ENCODE measurements at places on chromosomes 4 and X. TPM values are rescaled to one million over a fixed set of nuclear protein-coding genes. Genes with fewer than 3 reads are reported as not detected.
A peak's percentile ranks its signal among the peaks of the same experiment; 100 is the strongest.

DNA sequence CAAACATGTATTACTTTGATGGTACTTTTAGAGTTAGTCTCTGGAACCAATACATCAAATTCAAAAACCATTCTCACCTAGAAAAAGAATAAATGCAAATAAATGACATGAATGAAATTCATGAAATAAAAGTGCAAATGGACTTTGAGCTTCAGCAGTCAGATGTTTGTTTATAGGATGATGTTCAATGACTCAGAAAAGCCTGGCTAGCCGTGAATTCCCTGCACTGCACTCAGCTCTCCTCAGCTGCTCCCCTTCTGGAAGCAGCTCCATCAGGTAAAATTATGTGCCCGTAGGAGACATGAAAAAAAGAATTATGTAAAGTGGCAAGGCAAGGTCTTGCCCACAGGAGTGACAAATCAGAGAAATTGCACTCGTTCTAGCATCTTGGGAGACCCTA is 390.6 kb downstream of the GPM6A start:
- DNase-seq = no peak

DNA sequence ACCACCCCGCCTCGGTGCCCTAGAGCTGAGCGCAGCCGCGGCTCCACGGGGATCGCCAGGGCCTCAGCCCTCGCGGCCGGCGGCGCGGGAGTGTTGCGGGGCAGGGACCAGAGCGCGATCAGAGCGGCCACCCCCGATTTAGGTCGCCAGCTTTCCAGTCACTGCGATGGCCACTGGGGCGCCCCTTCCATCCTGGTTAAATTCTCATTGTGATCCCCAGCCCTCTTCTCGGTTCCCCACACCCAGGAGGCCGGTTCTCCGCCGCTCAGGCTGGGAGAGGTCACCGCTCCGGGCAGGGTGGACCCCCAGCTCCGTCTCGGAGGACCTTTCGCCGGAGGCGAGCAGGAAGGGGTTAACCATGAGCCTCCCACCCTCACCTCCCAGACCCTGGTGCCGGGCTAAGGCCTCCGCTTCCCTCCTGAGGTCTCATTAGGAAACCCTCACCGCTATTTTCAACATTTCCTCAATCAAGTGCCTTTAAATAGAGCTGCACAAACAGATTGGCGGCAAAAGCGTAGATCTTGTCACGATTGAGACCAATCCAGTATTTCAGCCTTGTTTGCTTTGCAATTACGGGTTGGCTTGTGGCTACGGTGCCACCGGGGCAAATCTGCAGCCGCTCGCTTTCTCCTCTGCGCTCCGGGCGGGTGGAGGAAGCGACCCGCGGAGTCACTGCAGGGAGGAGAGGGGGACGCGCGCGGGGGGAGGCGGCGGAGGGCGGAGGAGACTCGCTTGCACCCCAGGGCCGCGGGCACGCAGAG is 8.3 kb upstream of the HAND2 start:
- no peak for DNase-seq

- peak; percentile 75 for DNase-seq
These were observed at the start of gene BMP3 for GRCh38 chr4:81030061-81030980. BMP3 (plus strand) TSS chr4:81030708; CDS start chr4:81031285, 577 bp downstream.

DNA sequence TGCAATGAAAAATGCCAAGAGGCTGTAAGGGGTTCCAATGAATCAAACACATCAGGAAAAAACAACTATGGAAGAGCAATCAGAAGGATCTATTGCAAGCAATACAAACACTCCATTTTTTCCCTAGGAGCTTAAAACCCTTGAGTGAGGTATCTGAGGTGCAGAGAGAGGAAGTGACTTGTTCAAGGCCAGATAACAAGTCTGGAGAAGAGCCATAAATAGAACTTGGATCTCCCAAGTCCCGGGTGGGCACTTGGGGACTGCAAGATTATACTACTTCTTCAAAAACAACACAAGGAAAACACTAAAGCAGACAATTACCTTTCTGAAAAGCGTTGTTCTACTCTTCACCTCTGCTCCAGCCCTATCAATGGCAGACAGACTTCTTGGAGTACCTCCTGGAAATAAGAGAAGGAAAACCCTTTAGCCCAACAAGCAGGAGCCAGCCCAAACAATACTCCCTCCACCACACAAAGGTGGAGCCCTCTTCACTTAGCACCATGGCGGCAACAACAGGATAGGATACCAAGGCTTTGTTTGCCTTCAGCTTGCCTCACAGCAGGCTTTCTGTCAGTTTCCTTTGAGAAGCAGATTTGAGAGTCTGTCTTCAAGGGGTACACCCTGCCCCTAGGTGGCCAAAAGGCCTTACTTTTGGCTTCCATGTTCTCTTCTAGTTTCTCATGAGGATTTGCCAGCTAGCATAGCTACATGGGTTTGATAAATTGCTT is 26.0 kb downstream of the AIFM1 start:
- no peak for DNase-seq

GRCh38 chr4:108850219-108850649 is 87.4 kb upstream of the ETNPPL start:
- no peak for DNase-seq

SLIT2 gene
- total RNA-seq = 37.3 TPM

- DNase-seq = no peak
These were observed 659.6 kb upstream of the INTU start for GRCh38 chr4:126973201-126973600.

GRCh38 chr4:107825072-107825824 is 516 bp downstream of the SGMS2 start:
- DNase-seq = peak; percentile 76

- no peak for DNase-seq
These were observed 108.5 kb upstream of the GLRA2 start for GRCh38 chrX:14420841-14421240.

DNA sequence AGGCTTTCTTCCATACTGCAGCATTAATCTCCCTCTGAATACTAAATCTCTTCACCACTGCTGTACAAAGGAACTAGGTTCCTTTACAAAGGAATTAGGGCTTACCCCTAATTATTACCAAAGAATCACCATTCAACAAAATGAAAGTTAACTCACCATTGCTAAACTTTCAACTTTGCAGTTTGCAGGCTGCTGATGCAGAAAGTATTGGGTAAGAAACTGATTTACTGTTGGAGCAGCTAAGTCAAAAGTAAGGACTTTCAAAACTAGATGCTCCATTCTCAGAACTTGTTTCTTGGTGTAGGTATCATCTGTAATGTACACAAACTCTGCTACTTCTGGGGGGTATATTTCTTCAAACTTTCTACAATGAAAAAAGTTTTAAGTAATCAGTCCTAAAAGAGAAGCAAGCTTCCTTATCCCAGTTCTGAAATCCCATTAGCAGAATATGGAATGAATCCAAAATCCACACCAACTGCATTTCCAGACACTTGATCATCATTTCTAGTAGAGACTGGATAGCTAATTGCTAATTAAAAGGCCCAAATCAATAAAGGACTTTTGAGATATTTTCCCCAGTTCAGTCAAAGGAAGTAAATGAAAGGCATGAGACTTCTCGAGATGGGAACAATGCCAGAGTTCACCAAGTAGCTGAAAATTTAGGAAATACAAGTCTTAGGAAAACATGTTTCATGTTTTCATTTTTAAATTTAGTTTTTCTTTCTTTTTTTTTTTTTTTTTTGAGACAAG is 4.3 kb downstream of the CCNA2 start:
- no peak for DNase-seq

- no peak for DNase-seq
These were observed at the start of gene GABRA4 for GRCh38 chr4:46993075-46994006. GABRA4 (minus strand) TSS chr4:46993581; CDS start chr4:46993424, 157 bp downstream.

- DNase-seq = no peak
These were observed 73.2 kb downstream of the CBLL2 start for GRCh38 chrX:22345884-22346283.

DNA sequence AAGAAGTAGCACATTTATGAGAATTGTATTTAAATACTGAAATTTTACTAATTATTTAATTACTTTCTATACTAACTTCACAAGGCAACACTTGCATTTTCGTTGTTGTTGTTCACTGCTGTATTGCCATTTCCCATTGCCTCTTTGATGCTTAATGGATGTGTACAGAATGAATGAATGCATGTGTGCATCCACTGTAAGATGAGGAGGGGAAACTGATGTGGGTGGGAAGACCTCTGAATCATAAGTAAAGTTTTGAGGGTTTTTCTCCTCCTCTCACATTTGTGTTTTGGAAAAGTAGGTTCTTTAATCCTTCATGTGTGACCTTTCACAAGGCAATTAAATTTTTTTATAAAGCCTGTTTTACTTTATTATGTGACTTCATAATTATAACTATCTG is 46.8 kb downstream of the PDLIM5 start:
- no peak for DNase-seq

- no peak for DNase-seq
These were observed 57.7 kb upstream of the SPANXB1 start for GRCh38 chrX:140944710-140945109.

DNA sequence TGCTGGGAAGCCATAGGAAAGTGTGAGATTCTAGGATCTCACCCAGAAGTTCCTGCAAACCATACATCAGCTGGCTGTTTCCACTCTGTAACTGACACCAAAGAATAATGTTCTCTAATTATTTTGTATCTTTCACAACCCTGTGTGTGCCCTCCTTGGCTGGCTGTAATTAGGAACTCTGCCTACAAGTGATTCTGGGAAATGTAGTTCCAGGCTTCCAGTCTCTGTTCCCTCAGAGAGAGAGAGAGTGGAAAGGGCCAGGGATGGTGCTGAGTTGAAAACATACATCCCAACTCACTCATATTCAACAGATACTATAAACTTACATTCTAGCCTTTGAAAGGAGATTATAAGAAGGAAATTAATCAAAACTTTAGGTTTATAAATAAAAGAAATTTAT is 57.5 kb upstream of the C1QTNF7 start:
- no peak for DNase-seq

MAGEB10 gene
- not detected for total RNA-seq

GRCh38 chr4:25131926-25132325 is 28.3 kb downstream of the SEPSECS start:
- no peak for DNase-seq

GRCh38 chr4:124188595-124188994 is 523.9 kb downstream of the ANKRD50 start:
- DNase-seq = no peak

LUZP4 gene
- total RNA-seq = not detected

BTK gene
- total RNA-seq = 5.0 TPM

DNA sequence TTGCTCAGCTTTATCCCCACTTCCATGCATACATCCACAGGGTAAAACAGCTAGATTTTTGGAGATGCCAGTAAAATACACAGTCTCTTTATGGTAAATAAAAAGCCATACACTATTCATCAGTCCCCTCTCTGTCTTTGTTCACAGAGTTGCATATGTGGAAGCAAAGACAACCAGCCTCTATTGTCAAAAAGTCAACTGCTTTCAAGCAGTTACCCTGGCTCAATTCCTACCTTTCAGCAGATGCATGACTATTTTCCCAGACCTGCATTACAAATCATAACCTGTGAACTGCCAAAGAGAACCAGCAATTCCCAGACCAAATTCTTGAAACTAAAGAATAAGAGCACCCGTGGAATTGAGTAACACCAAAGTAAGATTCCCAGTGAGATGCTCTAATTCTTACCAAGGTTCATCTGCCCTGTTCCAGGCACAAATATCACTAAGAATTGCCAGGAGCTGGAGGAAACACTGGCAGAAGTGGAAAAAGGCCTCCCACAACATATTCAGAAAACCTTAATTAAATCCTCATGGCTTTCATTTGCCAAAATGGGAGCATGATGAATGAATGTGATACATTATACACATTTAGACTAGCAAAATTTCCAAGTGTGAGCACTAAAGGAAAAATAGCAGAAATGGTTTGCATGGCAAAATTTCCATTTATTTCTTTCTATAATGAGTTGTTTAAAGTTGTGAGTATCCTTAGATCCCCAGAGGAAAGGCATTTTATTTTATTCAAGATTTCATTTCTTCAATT is 391.2 kb upstream of the ADGRL3 start:
- DNase-seq = no peak

- DNase-seq = no peak
These were observed 152.2 kb downstream of the GRID2 start for GRCh38 chr4:92455951-92456350.

DNA sequence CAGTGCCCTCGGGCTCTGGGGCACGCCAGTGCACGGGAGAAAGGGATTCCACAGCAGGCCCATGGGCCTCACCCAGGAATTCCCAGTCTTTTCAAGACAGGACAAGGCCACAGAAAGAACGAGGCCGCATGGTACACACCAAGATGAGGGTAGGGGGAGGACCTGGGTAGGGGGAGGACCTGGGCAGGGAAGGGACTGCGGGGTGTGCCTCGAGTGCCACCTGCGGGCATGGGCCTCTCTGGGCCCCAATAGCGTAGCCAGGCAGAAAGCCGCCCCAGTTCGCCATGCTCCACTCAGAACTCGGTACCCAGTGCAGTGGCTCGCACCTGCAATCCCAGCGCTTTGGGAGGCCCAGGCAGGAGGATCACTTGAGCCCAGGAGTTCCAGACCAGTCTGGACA is 14.0 kb upstream of the DUSP9 start:
- no peak for DNase-seq

AGTR2 gene
- not detected for total RNA-seq

DNA sequence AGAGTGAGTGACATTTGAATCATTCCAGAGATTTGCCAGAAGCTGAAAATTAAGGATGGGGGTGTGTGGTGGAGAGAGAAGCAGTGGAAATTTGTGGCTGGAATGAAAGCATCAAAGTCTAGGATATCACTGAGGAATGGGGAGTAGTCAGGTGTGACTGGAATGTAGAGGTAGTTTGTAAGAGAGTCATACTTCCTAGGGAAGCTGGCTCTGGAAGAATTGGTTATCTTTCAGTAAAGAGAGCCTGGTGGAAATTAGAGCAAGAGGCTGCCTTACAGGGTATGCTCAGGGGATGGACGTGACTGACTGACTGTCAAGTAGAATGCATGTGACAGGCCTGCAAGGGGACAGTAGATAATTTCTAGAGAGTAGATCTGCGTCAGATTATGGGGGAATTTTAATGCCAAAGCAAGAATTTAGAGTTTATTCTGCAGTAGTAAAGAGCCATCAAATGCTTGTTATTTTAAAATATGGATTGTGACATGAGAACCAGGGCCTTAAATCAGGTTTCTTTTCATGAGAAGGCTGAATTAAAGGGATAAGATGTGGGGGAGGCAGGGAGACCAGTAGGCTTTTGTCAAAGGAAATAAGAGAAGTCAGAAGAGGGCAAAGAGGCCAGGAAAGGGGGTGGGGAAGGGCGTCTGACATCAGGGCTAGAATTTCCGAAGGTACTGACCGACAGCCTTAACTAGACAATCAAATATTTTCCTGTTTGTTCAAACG is 109.9 kb downstream of the AFF1 start:
- DNase-seq = no peak

- no peak for DNase-seq
These were observed 15.8 kb downstream of the UGT2B10 start for GRCh38 chr4:68831642-68832041.

RAB41 gene
- not detected for total RNA-seq

- DNase-seq = no peak
These were observed 201.7 kb downstream of the TBCK start for GRCh38 chr4:106114270-106114669.

All from mucosa of descending colon (tissue), 3 donors.